ENCODE measurements at places on chromosomes 1 and 21. TPM values are rescaled to one million over a fixed set of nuclear protein-coding genes. Genes with fewer than 3 reads are reported as not detected.

DNA sequence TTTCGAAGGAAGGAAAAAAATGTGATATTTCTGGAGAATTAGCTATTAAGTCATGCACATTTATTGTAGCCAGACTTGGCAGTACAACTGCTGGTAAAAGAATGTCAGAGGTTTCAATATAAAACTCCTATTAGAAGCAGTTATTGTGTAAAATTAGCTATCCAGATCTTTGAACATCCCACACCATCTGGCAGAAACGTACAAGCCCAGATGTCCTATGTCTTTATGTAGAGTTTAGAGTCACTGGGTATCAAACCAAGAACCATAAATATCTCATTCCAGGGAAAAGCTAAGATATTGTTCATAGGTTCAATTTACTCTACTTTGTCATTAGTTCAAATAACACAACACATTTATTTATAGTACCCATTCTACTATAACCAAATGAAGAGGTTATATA is 31.4 kb downstream of the OLFM3 start:
- no peak for DNase-seq

DNA sequence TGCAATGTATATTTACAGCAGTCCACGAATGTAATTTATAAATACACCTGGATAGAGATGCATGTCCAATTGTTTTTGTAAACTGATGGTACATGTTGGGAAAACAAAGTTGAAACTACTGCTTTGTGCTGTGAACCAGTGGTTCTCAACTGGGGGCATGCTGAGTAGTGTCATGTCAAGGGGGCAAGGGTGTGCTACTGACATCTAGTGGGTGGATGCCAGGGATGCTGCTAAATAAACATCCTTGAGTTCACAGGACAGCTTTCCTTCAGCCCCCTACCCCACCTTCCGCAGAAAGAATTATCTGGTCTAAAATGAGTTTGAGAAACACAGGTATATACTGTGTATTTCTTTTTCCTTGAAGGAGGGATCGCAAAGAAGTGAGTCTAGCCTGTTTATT is 95.9 kb downstream of the RASAL2 start:
- DNase-seq = peak; percentile 41

GRCh38 chr1:10897981-10898728 is 101.7 kb upstream of the CASZ1 start:
- peak; percentile 63 for DNase-seq

GRCh38 chr1:191592039-191592438 is 566.2 kb upstream of the RGS18 start:
- no peak for DNase-seq

GRCh38 chr21:14836950-14837349 is 227.8 kb downstream of the NRIP1 start:
- DNase-seq = peak; percentile 32

F13B gene
- not detected for total RNA-seq

TCHHL1 gene
- total RNA-seq = not detected

GRCh38 chr1:156431366-156431765 is 62.4 kb downstream of the RHBG start:
- DNase-seq = no peak

- DNase-seq = no peak
These were observed 55.5 kb downstream of the SIM2 start for GRCh38 chr21:36754241-36754898.

GRCh38 chr1:23562137-23562876 is 3.0 kb upstream of the ID3 start:
- DNase-seq = peak; percentile 100

ATAD3C gene
- total RNA-seq = not detected

Measured in GM23248 (cell line).